ENCODE measurements at places on chromosomes 2 and 18. TPM values are rescaled to one million over a fixed set of nuclear protein-coding genes. Genes with fewer than 3 reads are reported as not detected.

The EFHD1 gene
- total RNA-seq: 1.1 TPM

The DPYSL5 gene
- not detected for total RNA-seq

The KIAA2012 gene
- total RNA-seq: not detected

The PAPOLG gene
- total RNA-seq: 14.6 TPM

The VWC2L gene
- total RNA-seq: not detected

DNA sequence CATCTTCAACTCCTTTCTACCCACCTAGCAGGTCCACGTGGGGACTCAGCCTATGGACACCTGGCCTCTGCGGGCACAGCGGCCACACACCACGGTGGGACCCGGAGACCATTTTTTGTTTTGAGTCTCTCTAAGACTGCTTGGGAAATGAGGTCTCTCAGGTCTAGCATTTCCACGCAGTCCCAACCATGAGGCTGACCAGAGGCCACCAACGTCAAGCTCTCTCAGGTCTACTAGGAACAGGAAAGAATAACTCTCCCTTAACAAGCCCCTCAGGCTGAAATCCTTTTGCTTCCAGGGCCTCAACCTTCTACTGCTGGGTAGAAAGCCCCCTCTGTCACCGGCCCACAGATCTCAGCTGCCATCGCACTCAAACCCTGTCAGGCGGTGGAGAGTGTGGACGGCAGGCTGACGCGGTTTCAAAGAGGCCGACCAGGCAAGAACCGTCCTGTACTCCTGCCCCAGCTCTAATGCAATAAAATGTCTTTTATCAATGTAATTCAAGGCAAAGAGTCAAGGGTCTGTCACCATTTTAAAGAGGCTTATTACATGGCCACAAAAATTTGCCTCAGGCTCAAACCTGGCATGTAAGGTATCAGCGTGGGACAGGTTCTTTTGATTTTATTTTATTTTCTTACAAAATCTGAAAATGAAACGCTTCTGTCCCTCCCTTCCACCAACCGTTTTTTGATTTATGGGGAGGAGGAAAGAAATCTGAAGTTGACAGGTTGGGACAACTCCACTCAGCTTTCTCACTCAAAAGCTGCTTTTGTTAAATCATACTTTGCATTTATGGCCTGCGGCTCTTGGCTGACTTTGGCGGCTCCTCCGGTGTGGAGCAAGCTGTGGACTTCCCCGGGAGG, 74.0 kb downstream of the BCL11A start:
- DNase-seq: no peak

DNA sequence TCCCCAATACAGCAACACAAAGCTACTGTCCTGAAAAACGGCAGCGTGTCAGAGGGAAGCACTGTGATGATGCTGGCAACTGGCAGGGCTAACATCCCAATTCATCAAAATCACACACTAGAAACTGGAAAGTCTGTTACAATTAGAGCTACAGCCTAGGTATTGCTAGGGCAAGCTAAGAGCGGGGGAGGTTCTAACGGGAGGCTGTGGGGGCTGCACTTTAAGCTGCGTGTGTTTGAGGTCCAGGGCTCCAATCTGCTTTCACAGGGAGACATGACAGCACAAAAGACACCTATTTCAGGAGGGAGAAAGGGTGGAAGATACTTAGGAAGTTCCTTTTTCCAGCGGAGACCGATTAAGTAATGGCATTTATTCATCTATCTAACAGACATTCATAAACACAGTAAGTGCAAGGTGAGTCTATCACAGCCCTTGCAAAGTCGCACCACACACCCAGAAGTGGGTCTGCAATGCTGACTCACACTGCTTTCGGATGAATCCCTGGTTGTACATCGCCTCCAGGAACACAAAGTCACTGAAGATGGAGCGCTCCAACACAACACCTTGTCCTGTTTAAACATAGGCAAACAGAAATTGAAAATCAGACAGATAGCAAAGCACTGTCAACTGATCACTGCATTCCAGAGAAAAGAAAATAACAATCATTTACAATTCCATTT, 6.9 kb downstream of the NDUFA10 start:
- DNase-seq: no peak

- no peak for DNase-seq
These were observed 41.5 kb downstream of the TGFA start for GRCh38 chr2:70511971-70512729.

DNA sequence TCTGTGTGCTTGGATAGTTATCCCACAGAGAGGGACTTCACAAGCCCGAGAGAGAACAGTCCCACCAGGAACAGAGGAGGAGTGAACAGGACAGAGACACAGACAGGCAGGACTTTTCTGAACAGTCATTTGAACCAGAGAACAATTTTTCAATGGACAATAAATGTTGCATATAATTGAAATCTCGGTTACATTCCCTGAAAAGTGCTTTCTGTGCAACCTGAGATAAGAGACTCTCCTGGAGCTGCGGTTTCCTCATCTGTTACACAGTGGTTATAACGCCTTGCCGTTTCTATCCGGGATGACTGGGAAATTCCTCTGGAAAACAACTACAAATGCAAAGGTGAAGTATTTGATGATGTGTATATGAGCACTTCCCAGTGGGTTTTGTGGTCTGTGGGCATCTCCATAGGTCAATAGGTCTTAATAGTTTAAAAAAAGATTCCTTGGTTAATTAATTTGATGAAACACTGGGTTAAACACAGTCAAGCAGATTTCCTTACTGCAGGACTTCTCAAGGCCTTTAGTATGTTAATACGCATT, 87.2 kb upstream of the HPCAL1 start:
- no peak for DNase-seq

DNA sequence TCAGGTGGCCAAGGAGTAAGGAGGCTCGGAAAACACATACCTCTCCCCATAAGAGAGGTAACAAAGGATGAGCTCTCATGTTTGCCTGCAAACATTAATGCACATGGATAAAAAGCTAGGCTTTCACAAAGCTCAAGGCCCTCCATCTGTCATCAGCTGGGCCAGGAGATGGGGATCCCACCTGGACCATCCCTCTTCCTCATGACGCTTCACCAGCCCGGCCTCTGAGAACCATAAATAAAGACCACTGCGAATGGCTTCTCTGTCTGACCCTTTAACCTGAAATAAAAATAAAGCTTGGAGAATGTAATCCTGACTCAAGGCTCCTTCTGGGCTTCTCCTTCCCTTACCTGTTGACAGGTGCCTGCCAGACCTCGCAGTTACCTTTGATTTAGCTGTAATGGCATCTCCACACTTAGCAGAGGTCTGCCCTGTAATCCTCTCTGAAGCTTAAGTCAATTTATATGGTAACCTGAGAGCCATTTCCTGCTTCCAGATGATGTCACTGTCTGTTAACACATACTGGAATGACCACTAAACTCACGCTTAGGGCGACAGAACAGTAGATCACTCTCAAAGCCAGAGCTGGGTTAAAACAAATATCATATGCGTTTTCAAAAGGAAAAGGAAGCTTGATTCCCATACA, 29.3 kb upstream of the FOXI3 start:
- no peak for DNase-seq

GRCh38 chr2:169034256-169034655, 3.1 kb upstream of the ABCB11 start:
- no peak for DNase-seq

DNA sequence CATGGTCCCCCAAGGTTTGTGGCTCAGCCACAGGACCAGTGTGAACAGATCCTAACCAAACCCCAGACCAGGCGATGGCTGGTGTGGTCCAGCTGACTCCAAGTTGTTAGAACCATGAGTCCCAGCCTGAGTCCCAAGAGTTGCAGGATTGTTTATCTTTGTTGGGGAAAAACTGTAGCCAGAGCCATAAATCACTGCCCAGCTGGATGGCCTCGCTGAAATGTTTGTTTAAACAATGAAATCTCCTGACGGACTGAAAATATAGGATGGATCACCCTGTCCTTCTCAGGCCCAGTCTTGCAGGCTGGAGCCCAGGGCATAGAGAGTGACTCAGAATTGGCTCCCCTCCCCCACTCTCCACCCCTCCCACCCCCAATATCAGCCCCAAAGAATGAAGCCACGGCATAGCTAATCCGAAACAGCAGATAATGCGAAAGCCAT, 36.4 kb downstream of the PKDCC start:
- no peak for DNase-seq

- DNase-seq: no peak
These were observed 109.8 kb upstream of the CHRNA1 start for GRCh38 chr2:174874085-174874484.
